Activated naive CD8-positive, alpha-beta T cell treated with anti-CD3 and anti-CD28 coated beads, Interleukin-2, amount 10 ng/mL, durations not matched to agents 7 days and 5 days (primary cell): ENCODE measurements at places on chromosomes 16 and 17. TPM values are rescaled to one million over a fixed set of nuclear protein-coding genes. Genes with fewer than 3 reads are reported as not detected.
A peak's percentile ranks its signal among the peaks of the same experiment; 100 is the strongest.

DNA sequence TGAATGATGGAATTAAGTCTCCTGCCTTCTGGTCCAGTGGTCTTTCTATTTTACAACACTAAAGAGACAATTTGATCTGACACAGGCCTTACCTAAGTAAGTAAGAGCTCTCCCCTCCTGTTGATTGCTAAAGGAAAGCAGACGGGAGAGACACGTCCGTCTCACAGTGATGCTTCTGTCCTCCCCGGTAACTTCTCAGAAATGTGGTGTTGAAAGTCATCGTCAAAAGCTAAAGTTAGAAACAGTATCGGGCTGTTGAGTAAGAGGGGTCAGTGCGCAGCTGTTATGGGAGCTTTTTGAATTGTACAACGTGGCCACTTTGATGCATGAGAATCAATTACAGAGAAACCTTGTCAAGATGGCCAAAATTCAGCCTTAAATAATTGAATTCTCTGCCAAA, 1.9 kb upstream of the RBFOX1 start:
- no peaks in the 10 kb centered on the region for H3K36me3 ChIP-seq
- H3K27ac ChIP-seq, result no peak overlapping the region
- H3K4me1 ChIP-seq, result no peaks in the 10 kb centered on the region
- no peaks in the 10 kb centered on the region for H3K27me3 ChIP-seq
- no peak overlapping the region for H3K4me3 ChIP-seq

DNA sequence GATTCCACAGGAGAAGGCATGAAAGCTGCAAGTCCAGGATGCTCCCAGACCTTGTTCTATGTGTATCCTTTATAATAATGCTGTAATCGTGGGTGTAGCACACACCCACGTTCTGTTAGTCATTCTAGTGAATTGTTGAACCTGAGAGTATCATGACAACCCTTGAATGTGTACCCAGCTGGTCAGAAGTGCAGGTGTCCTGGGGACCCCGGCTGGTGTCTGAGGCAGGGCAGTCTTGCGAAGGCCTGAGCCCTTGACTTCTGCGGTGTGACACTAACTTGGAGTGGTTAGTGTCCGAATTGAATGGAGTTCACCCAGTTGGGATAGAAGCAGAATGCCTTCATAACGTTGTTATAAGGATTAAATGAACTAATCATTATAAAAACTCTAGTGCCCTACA, 218.0 kb upstream of the TNRC6C start:
- H3K27me3 ChIP-seq, result peaks cover 16% of the 10 kb centered on the region
- H3K4me1 ChIP-seq, result no peaks in the 10 kb centered on the region
- no peaks in the 10 kb centered on the region for H3K36me3 ChIP-seq
- no peak overlapping the region for H3K4me3 ChIP-seq
- no peak overlapping the region for H3K27ac ChIP-seq

GRCh38 chr17:74379495-74380085, 12.3 kb downstream of the GPR142 start:
- H3K27ac ChIP-seq, result no peak overlapping the region
- H3K36me3 ChIP-seq, result no peaks in the 10 kb centered on the region
- H3K4me1 ChIP-seq, result no peaks in the 10 kb centered on the region
- no peak overlapping the region for H3K4me3 ChIP-seq
- peak; percentile 94 for DNase-seq
- H3K27me3 ChIP-seq, result peaks cover 11% of the 10 kb centered on the region

Gene HBM
- total RNA-seq, result not detected

GRCh38 chr16:68074850-68075555, 10.2 kb upstream of the NFATC3 start:
- peak overlapping the region; percentile 94 for H3K27ac ChIP-seq
- DNase-seq, result peak; percentile 91
- no peaks in the 10 kb centered on the region for H3K27me3 ChIP-seq
- H3K4me1 ChIP-seq, result peaks cover 77% of the 10 kb centered on the region

Gene FSCN2
- total RNA-seq, result 1.7 TPM

Gene SULT1A1
- 17.5 TPM for total RNA-seq

- H3K27ac ChIP-seq, result no peak overlapping the region
- no peak overlapping the region for H3K4me3 ChIP-seq
- peaks cover 6% of the 10 kb centered on the region for H3K4me1 ChIP-seq
- no peaks in the 10 kb centered on the region for H3K36me3 ChIP-seq
Observed at GRCh38 chr17:77640252-77640651, 318.3 kb upstream of the TNRC6C start.

- DNase-seq, result peak; percentile 72
- peaks cover 10% of the 10 kb centered on the region for H3K36me3 ChIP-seq
- H3K4me3 ChIP-seq, result peak overlapping the region; percentile 99
- peaks cover 30% of the 10 kb centered on the region for H3K4me1 ChIP-seq
Observed at GRCh38 chr17:21041741-21042457, 912 bp downstream of the USP22 start.

DNA sequence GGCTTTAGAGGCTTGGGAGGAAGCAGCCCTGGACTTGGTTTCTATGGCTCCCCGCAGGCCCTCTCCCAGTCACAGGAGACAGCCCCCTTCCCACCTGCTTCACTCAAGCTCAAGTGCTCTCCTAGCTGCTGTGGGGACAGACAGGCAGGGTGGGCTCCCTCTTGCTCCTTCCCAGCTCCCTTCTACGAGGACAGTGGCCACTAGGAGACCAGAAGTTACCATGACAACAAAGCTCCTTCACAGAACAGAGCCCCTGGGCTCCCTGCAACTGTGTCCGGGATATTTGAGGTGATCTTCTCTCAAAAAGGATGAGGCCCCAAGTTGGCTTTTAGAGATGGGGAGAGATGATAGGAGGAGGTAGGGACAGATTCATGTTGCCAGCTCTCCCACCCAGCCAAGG, 116.3 kb downstream of the AMFR start:
- H3K36me3 ChIP-seq, result no peaks in the 10 kb centered on the region
- no peak overlapping the region for H3K27ac ChIP-seq
- no peaks in the 10 kb centered on the region for H3K4me1 ChIP-seq

Gene RNF157
- 103 TPM for total RNA-seq

- peaks cover 7% of the 10 kb centered on the region for H3K27me3 ChIP-seq
- no peaks in the 10 kb centered on the region for H3K36me3 ChIP-seq
- DNase-seq, result no peak
Observed at GRCh38 chr17:65573282-65573602, 11.8 kb upstream of the AXIN2 start.

- H3K36me3 ChIP-seq, result no peaks in the 10 kb centered on the region
- H3K4me3 ChIP-seq, result no peak overlapping the region
- no peaks in the 10 kb centered on the region for H3K27me3 ChIP-seq
- no peak for DNase-seq
- no peaks in the 10 kb centered on the region for H3K4me1 ChIP-seq
- H3K27ac ChIP-seq, result no peak overlapping the region
Observed at GRCh38 chr16:52073024-52073423, 473.9 kb downstream of the TOX3 start.
